Heart left ventricle (tissue), 16 donors: ENCODE measurements at places on chromosomes 16 and 17. TPM values are rescaled to one million over a fixed set of nuclear protein-coding genes. Genes with fewer than 3 reads are reported as not detected.
A peak's percentile ranks its signal among the peaks of the same experiment; 100 is the strongest.

DNA sequence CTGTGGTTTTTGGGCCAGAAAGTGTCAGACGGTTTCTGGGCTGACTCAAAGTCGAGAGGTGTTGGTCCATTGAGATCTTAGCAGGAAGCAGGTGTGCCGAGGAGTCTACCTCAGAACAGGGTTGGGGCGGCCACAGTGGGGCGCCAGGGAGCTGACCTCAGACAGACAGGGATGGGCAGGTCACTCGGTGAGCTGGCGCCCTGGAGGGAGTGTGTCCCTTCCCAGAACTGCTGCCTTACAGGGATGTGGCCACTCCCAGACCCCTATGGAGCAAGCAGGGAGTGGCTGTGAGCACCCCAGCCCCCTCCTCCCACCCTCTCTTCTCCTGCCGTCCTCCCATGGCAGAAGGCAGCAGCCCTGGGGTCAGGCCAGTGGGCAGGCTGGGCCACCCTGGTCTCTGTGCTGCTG, 14.0 kb upstream of the DPEP1 start:
- H3K27me3 ChIP-seq, result no peaks in the 10 kb centered on the region
- H3K4me1 ChIP-seq, result peaks cover 14% of the 10 kb centered on the region
- H3K4me3 ChIP-seq, result no peak overlapping the region
- no peaks in the 10 kb centered on the region for H3K36me3 ChIP-seq
- DNase-seq, result no peak
- no peak overlapping the region for H3K27ac ChIP-seq

- no peaks in the 10 kb centered on the region for H3K27me3 ChIP-seq
- H3K36me3 ChIP-seq, result peaks cover 77% of the 10 kb centered on the region
- DNase-seq, result no peak
- no peak overlapping the region for H3K4me3 ChIP-seq
- peaks cover 8% of the 10 kb centered on the region for H3K4me1 ChIP-seq
These were observed 30.0 kb downstream of the PSME3IP1 start for GRCh38 chr16:57155702-57156350.

Gene GOSR1
- total RNA-seq, result 29.8 TPM

DNA sequence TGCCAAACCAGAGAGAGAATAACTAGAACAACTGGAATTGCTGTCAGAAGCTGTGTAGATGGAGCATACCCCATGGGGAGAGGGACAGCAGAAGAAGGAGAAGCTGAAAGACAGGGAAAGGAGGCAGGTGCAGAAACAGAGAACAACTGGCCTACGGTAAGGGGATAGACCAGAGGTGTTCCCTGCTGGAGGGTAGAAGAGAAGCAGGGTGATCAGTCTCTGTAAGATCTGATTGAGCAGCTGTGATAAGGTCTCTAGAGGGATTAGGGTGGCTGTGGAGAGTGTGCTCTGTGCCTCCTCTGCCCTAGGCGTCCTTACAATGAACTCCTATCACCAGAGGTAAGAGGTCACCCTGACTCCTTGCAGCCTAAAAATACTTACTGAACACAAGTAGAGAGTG, 30.4 kb upstream of the HS3ST3B1 start:
- H3K4me3 ChIP-seq, result no peak overlapping the region
- H3K4me1 ChIP-seq, result no peaks in the 10 kb centered on the region
- no peaks in the 10 kb centered on the region for H3K36me3 ChIP-seq
- no peaks in the 10 kb centered on the region for H3K27me3 ChIP-seq

Gene SPATA22
- total RNA-seq, result not detected

DNA sequence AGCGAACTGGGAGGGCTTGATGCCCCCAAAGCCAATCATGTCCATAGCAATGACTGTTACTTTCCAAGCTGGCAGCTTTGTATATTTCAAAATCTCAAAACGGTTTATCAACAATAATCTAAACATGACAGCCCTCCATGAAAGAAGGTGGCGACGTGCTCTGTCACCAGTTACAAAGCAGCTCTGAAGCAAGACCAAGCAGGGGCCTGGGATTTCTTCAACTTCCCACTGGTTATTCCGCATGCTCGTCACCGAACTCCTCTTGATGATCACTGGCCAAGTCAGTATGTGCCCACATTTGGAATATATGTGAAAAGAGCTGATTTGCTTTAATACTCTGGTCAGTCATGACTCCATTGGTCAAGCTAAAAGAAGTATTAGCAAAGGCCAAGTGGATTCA, 175.6 kb downstream of the VPS53 start:
- no peaks in the 10 kb centered on the region for H3K4me1 ChIP-seq
- no peak for DNase-seq
- no peaks in the 10 kb centered on the region for H3K27me3 ChIP-seq
- no peak overlapping the region for H3K4me3 ChIP-seq

GRCh38 chr17:69407759-69408158, 6.7 kb upstream of the MAP2K6 start:
- H3K4me3 ChIP-seq, result no peak overlapping the region
- no peak for DNase-seq
- H3K36me3 ChIP-seq, result no peaks in the 10 kb centered on the region
- no peaks in the 10 kb centered on the region for H3K27me3 ChIP-seq

Gene CRHR1
- total RNA-seq, result not detected

DNA sequence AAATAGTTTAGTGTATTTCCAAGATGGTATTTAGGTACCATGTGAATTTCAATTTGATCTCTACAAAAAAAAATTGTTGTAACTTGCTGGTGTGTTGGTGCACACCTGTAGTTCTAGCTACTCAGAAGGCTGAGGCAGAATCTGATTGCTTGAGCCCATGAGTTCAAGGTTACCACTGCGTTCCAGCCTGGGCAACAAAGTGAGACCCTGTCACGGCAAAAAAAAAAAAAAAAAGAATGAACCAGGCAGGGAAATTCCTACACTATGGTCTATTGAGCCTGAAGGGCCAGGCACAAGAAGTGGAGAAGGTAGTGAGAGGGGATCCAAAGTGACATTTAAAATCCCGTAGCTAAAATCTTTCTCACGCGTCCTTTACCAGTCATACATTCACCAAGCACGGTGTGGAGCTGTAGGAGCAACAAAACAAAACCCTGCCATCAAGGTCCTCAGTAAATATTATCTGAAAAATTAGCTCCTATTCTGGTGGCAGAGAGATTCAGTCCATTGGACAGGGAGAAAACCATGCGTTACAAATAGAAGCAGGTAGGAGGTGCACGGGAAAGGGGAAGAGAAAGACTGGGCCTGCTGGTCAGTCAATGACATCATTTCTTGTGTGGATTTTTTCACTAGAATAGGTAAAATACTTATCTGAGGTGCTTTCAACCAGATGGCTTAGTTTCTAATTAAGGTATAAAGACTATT, 27.3 kb downstream of the TXNDC11 start:
- no peaks in the 10 kb centered on the region for H3K4me1 ChIP-seq
- H3K36me3 ChIP-seq, result peaks cover 30% of the 10 kb centered on the region
- DNase-seq, result no peak
- H3K27me3 ChIP-seq, result no peaks in the 10 kb centered on the region

- no peak for DNase-seq
- H3K27me3 ChIP-seq, result peaks cover 26% of the 10 kb centered on the region
These were observed 540 bp upstream of the RPL38 start for GRCh38 chr17:74202938-74203337.

GRCh38 chr17:73316919-73317505, 5.2 kb upstream of the CDC42EP4 start:
- H3K4me1 ChIP-seq, result peaks cover 21% of the 10 kb centered on the region
- peak; percentile 45 for DNase-seq

DNA sequence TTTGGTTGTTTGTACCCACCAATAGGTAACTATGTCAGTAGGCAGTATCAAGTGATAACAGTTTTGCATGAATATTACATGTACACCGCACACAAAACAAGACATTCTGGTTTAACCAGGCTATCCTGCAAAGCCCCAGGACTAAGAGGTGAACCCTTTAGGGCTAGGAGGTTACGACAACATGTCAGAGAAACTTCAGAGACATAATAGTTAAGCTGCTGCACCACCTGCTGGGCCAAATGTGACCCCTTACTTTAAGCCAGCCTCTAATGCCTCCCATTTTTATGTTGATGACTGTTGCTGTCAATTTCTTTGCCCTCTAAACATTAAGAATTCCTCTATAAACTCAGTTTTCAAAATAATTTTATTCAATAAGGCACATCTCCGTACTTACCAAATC, 15.4 kb downstream of the SRP68 start:
- no peaks in the 10 kb centered on the region for H3K4me1 ChIP-seq
- DNase-seq, result no peak
- peaks cover 100% of the 10 kb centered on the region for H3K36me3 ChIP-seq
- no peaks in the 10 kb centered on the region for H3K27me3 ChIP-seq
- no peak overlapping the region for H3K27ac ChIP-seq

- no peak for DNase-seq
- no peaks in the 10 kb centered on the region for H3K4me1 ChIP-seq
- no peaks in the 10 kb centered on the region for H3K36me3 ChIP-seq
- no peaks in the 10 kb centered on the region for H3K27me3 ChIP-seq
These were observed 178.2 kb upstream of the CACNG3 start for GRCh38 chr16:24077966-24078365.
